ENCODE measurements at places on chromosomes 12 and 14.

DNA sequence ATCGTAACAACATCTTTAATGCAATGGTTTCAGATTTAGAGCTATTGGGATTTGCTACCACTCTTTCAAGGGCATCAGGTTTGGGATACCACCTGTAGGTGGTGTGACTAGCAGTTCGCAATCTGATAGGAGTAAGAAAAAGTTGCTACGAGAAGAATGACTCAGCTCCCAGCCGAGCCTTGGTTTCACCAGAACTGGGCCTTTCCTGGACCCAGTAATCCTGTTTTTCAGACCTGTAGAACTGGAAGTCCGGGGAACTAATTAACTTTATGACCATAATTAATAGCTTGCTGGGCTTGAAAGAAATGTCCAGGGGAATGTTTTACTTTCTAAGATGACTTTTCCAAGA lies 770 bp downstream of the ABHD4 start:
- DNase-seq: no peak

GRCh38 chr12:106125351-106126095 lies 13.2 kb downstream of the NUAK1 start:
- DNase-seq: no peak

DNA sequence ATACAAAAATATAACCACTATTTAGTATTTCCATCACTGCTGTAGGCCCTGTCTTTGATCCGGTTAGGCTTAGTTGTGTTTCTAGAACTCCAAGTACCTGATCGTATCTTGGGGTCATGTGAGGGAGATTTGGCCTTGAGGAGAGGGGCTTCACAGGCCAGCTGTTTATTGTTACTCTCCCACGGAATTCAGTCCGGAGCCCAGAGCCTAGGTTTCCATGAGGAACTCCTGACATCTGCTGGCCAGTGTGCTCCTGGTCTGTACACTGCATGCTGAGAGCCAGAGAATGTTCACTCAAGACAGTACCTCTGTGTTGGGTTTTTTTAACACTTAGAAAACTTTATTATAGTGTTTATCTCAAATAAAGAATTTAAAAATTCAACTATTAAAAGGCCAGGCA lies 341.0 kb upstream of the TMEM132C start:
- DNase-seq: no peak

DNA sequence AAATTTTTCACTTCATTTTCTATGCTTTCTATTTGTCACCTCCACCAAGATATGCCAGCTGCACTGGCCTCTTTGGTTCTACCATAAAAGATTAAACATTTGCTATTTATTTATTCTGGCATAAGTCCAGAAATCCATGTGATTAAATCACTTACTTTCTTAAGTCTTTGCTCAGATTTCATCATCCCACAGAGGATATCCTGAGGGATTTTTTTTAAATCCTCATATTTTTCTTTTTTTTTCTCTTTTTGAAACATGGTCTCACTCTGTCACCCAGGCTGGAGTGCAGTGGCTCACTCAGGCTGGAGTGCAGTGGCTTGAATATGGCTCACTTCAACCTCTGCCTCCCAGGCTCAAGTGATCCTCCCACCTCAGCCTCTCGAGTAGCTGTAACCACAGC lies 645.4 kb upstream of the ATXN7L3B start:
- no peak for DNase-seq

DNA sequence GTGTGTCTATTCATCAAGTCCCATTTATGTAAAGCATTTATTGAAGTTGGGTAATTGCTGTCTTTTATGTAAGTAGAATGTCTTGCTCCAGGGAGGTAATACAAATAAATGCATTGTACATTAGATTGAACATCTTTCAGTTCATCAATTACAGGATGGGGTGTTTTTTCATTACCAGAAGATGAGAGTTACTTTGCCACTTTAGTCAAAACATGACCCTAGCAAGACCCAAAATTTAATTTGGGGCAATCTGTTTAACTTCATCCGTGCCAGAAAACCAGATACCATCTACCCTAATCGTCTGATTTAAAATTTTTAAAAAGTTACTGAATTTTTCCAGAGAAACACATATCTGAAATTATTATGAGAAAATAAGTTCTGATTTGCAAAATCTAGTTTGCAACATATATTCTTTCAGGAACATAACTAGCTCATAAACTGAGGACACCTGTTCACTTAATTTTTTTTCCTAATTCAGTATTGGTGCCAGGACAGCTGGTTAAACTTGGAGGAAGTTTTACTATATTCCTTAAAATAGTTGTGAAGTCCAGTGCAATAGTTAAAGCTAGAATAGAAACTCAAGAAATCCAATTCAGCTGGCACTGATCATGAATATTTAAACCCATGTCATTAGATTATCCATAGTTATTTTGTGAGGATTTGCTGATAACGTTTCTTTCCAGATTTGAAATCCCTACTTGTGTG lies 114.5 kb downstream of the SRGAP1 start:
- no peak for DNase-seq

DNA sequence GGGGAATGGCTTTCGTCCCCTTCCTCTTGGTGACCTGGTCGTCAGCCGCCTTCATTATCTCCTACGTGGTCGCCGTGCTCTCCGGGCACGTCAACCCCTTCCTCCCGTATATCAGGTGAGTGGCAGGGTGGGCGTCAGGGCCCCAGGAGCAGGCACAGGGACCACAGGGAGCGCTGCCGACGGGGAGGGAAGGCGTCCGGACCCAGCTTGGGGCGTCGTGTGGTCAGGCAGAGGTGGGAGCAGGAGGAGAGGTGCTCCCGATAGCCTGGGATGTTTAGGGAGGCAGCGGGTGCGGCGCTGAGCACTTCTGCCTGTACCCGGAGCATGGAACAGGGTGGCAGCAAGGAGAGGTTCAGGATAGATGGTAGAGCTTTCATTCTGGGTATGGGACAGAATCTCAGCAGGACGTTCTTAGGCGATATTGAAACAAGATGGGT lies 444 bp downstream of the DRAM1 start:
- DNase-seq: no peak

DNA sequence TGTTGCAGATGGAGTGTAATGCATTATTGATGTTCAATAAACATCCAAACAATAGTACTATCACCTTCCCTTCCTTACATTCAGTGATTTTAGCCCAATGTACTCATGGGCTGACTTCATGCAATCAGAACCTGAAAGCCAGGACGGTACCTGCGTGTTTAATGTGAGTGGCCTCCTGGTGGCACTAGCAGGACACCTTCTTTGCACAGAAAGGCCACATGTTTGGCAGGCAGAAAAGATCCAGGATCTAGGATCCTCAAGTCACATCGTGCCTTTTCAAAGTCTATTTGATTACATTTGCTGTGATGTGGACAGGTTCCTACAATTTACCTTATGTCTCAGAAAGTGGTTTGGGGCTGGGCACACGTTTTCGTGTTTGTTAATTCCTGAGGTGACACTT lies 82.9 kb downstream of the NEDD1 start:
- no peak for DNase-seq

GRCh38 chr12:127745469-127746212 lies 521.3 kb upstream of the TMEM132C start:
- no peak for DNase-seq
